IPS DF 6.9 (cell line): ENCODE measurements at places on chromosomes 3 and 15.
A peak's percentile ranks its signal among the peaks of the same experiment; 100 is the strongest.

DNA sequence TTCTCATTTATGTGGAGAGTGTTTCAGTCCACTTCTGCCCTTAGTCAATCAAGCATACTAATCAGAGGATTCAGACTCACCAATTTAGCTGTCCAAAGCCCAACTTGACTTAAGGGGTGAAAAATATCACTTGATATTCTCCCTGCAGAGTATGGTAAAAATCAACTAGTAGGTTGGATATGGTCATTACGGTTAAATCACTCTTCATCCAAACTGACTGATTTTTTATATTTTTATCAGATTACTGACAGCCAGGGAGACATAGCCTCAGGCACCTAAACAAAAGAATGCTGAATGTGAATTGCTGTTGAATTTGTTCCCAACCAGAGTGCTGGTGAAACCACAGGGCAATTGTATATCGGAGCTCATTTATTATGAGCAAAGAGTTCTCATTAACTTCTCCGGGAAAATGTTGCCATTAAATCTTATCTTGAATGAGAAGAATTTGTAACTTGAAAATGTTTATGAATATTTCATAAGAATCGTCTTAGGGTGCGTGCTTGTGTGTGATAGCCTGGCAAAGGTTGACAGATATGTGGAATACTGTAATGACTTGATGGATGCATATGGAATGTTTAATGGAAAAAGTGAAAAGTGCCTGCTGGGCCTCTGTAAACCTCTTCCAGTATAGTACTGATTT lies 411.2 kb downstream of the NAALADL2 start:
- H3K4me1 ChIP-seq, result no peaks in the 10 kb centered on the region
- DNase-seq, result no peak
- no peaks in the 10 kb centered on the region for H3K36me3 ChIP-seq
- H3K27ac ChIP-seq, result no peak overlapping the region
- no peak overlapping the region for H3K4me3 ChIP-seq
- no peaks in the 10 kb centered on the region for H3K27me3 ChIP-seq

DNA sequence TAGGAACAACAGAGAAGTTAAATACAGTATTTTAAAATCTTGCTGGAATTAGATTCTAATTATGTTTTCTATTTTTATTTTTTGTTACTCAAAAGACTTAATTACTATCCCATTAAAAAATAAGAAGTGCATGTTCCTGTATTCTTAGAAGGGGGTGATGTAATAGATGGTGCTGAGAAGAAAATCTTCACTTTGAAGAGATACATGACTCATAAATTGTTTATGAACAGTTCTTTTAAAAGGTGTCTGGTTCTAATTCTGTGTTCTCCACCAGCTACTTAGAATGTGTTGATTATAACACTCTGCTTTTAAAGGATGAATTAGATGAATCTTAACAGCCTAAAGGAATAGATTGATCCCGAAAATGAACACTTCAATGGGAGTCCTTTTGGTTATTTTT lies 8.2 kb downstream of the RCN2 start:
- no peak for DNase-seq
- no peak overlapping the region for H3K27ac ChIP-seq
- H3K4me1 ChIP-seq, result no peaks in the 10 kb centered on the region
- no peak overlapping the region for H3K4me3 ChIP-seq
- H3K36me3 ChIP-seq, result peaks cover 16% of the 10 kb centered on the region; the same call in 1 of the 2 replicates

DNA sequence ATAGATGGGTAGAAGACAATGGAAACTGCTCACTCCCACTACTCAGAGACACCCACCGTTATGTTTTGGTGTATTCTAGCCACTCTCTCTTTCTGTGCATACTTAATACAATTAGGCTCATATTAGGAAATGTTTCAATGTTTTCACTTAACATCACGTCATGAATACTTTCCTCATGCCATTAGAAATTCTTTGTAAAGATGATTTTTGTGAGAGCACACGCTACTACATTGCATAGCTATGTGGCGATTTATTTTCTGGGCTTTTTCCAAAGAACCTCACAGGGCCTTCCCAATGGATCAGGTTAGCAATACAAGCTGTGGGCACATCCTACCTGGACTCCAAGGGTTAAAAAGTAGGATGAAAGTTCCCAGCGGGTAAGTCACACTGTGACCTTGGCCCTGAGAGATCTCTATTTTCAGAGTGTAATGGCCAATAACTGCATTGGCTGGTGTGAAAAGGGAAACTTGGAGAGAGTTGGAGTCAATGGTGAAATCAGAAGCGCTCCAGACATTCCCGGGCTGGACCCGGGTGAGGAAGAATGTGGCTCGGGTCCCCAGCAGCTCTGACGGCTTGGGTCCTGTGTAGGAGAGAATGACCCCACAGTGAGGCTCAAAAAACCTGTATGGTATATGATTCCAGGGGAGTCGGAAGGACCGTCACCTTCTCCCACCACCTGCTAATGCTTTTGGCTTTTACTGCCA lies 25.8 kb upstream of the TGM5 start:
- no peaks in the 10 kb centered on the region for H3K27me3 ChIP-seq
- H3K36me3 ChIP-seq, result no peaks in the 10 kb centered on the region
- H3K4me3 ChIP-seq, result no peak overlapping the region

DNA sequence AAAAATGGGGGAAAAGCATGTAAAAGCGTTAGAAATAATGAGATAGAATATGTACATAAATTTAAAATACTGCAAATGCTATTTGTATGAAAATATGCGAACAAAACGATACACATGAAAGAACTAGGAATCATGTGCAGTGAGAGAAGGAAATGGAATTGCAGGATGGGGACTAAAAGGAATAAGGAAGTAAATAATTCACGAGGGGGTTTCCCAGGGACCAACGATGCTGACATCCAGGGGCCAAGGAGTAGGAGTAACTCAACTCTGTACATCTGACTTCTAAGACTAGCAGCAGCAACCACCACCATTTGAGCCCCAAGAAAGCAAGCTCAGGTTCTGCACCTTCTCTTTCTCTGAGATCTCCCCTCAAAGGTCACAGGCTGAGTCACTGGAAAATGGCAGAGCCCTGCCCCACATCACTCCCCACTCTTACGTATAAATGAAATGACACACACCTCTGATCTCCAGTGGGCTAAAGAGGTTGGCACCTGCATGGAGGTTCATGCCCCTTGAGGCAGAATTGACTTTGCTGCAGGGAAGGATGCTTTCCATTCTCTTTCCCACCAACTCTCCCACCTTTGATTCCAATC lies 100.0 kb upstream of the DLG1 start:
- H3K27me3 ChIP-seq, result no peaks in the 10 kb centered on the region
- no peaks in the 10 kb centered on the region for H3K36me3 ChIP-seq
- H3K27ac ChIP-seq, result no peak overlapping the region

GRCh38 chr3:156460206-156460611 lies 94.7 kb downstream of the SSR3 start:
- H3K27me3 ChIP-seq, result no peaks in the 10 kb centered on the region
- H3K27ac ChIP-seq, result no peak overlapping the region
- no peak overlapping the region for H3K4me3 ChIP-seq
- no peaks in the 10 kb centered on the region for H3K36me3 ChIP-seq
- no peak for DNase-seq
- H3K4me1 ChIP-seq, result peaks cover 6% of the 10 kb centered on the region; the same call in 1 of the 2 replicates

DNA sequence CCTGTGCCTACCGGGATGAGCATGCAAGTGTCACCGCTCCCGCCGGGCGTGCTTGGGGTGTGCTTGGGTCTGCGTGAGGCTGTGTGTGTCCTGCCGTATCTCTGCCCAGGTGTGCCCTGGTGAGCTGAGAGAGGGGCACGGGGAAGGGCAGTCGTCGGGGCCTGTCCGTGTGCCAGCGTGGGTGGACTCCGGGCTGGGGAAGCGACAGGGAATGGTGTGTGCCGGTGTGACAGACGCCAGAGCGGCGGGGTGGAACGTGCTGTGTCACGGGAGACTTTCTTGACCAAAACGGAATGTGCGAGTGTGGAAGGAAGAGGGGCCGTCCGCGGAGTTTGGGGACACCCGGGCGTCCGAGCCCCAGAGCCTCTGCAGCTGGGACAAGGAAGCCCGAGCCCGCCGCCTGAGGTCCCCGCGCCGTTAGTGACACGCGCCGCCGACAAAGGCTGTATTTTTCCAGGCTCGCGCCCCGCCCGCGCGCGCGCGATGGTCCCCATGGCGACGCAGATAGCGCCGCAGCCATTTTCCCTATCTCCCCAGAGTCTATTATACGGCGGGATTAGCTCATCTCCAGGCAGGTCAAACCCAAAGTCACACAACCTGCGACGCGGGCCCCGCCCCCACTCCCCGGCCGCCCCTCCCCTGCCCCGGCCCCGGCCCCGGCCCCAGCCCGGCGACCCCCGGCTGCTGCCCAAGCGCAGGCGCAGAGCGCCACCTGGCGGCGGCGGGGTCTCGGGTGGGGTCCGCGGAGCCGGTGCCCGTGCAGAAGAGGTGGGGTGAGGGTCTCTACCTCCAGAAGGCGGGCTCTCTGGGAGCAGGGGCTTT lies 4.5 kb upstream of the GATA2 start:
- H3K4me3 ChIP-seq, result peak overlapping the region; percentile 28; the same call in 1 of the 2 replicates
- peaks cover 54% of the 10 kb centered on the region for H3K27me3 ChIP-seq
- peaks cover 10% of the 10 kb centered on the region for H3K4me1 ChIP-seq
- no peaks in the 10 kb centered on the region for H3K36me3 ChIP-seq
- DNase-seq, result no peak

DNA sequence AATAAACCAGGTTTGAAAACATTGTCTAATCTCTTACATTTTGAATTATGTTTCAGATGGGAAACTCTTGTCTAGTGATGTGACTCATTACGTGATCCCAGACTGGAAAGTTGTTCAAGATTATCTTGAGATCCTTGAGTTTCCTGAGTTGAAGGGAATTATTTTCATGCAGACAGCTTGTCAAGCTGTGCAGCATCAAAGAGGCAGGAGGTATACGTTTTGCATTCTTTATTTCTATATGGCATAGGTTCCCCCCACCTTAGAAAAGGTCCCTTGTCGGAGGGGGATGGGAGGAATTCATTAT lies 1.5 kb downstream of the DIS3L start:
- H3K4me3 ChIP-seq, result no peak overlapping the region
- H3K36me3 ChIP-seq, result no peaks in the 10 kb centered on the region
- H3K27ac ChIP-seq, result no peak overlapping the region
- H3K27me3 ChIP-seq, result no peaks in the 10 kb centered on the region

GRCh38 chr3:132395126-132395525 lies 22.2 kb upstream of the DNAJC13 start:
- DNase-seq, result no peak
- no peaks in the 10 kb centered on the region for H3K27me3 ChIP-seq
- H3K4me1 ChIP-seq, result no peaks in the 10 kb centered on the region
- H3K4me3 ChIP-seq, result no peak overlapping the region
- H3K36me3 ChIP-seq, result no peaks in the 10 kb centered on the region

DNA sequence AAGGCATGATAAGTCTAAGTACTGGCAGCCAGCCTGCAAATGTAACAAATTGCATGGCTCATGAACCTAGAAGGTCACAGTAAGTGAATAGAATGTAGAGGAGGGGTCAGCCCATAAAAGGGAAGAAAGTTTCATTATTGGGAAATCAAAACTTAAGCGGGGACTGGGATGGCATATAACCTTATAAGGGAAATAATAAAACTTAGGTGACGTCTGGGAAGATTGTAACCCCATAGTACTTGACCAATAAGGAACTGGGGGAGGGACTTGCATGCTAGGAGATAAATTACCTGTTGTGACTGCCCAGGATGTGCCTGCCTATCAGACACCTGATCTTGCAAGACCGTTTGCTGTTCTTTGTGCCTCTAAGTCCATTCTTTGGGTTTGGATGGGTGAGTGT lies 28.1 kb upstream of the MCTP2 start:
- no peak overlapping the region for H3K4me3 ChIP-seq
- no peaks in the 10 kb centered on the region for H3K4me1 ChIP-seq
- no peaks in the 10 kb centered on the region for H3K27me3 ChIP-seq
- H3K27ac ChIP-seq, result no peak overlapping the region
- no peaks in the 10 kb centered on the region for H3K36me3 ChIP-seq
- no peak for DNase-seq

GRCh38 chr15:48992545-48992944 lies 28.8 kb upstream of the SHC4 start:
- peaks cover 6% of the 10 kb centered on the region for H3K36me3 ChIP-seq
- H3K27ac ChIP-seq, result no peak overlapping the region
- H3K4me3 ChIP-seq, result no peak overlapping the region
- H3K4me1 ChIP-seq, result no peaks in the 10 kb centered on the region
- no peak for DNase-seq
- H3K27me3 ChIP-seq, result no peaks in the 10 kb centered on the region

- H3K27me3 ChIP-seq, result no peaks in the 10 kb centered on the region
- H3K27ac ChIP-seq, result no peak overlapping the region
- H3K36me3 ChIP-seq, result no peaks in the 10 kb centered on the region
- no peak overlapping the region for H3K4me3 ChIP-seq
- no peaks in the 10 kb centered on the region for H3K4me1 ChIP-seq
- no peak for DNase-seq
These were observed 247.1 kb upstream of the LMCD1 start for GRCh38 chr3:8254489-8254888.

DNA sequence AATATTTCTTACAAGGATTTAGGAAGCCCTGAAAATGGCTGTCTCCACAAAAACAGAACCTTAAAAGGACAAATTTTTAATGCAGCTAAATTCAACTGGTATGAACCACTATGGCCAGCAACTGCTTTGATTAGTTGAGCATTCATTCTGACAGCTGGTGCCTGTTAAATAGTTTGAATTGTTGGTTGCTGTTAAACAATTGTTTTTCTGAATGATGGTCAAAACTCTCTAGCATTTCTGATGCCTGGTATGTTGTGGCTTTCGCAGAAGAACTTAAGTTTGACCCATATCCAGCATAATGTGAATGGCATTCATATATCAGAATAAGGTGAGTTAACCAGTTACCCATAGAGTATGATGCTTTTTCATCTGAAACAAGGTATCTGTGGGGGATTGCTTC lies 138.4 kb downstream of the MEIS2 start:
- H3K27ac ChIP-seq, result no peak overlapping the region
- DNase-seq, result no peak
- H3K36me3 ChIP-seq, result no peaks in the 10 kb centered on the region

DNA sequence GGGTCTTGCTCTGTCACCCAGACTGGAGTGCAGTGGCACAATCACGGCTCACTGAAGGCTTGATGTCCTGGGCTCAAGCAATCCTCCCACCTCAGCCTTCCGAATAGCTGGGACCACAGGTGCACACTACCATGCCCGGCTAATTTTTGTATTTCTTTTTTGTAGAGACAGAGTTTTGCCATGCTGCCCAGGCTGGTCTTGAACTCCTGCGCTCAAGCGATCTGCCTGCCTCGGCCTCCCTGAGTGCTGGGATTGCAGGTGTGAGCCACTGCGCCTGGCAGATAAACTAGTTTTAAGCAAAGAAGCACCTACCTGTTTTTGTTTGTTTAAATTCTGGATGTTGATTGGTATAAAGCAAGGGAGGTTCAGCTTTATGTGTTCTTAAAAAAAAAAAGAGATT lies 170.6 kb upstream of the GOLIM4 start:
- no peaks in the 10 kb centered on the region for H3K27me3 ChIP-seq
- no peak overlapping the region for H3K27ac ChIP-seq
- no peaks in the 10 kb centered on the region for H3K4me1 ChIP-seq
- H3K4me3 ChIP-seq, result no peak overlapping the region
- no peak for DNase-seq
- no peaks in the 10 kb centered on the region for H3K36me3 ChIP-seq

DNA sequence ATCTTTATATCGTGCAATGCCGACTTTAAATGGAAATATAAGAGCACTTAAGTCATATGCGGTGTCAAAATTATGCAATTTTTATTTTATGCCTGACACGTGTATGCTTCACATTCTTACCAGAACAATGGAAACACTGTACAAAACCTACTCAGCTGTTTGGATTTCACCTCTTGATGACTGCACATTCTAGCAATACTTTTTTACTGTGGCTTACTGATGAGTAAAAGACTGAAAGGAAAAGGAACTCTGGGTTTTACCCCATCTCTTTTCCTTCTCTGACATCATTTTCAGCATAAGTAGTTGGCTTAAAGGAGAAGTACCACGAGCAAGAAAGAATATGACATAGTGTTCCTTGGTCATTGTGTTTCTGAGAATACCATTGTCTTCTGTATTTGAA lies 142.8 kb downstream of the POLR2M start:
- no peaks in the 10 kb centered on the region for H3K36me3 ChIP-seq
- H3K27me3 ChIP-seq, result no peaks in the 10 kb centered on the region
- DNase-seq, result no peak
- H3K4me3 ChIP-seq, result no peak overlapping the region
- no peak overlapping the region for H3K27ac ChIP-seq
